ENCODE measurements at places on chromosomes 12 and 14.
A peak's percentile ranks its signal among the peaks of the same experiment; 100 is the strongest.

DNA sequence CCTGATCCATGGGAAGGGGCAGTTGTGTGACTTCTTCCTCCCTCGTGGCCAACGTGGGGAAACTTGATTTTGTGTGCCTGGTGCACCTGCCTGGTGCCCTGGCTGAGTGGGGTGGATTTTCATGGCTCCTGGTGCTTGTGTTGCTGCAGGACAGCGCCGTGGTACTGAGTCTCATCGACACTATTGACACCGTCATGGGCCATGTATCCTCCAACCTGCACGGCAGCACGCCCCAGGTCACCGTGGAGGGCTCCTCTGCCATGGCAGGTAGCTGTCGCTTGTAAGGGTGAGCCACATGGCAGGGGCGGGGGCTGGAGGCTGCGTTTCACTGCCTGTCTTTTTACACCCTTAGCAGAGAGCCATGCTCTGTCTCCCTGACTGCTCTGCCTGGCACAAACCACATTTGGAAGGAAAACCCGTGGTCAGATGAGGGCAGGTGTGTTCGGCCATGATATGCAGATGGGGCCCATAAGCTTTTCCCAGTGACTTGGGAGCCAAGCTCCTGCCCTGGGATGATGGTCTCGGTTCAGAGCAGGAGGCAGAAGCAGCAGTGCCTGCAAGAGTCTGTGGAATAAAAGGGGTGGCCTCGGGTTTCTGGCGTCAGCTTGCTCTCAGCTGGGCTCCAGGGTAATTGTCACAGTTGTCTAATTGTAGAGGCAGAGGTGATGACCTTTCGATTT lies 49.5 kb downstream of the ADGRD1 start:
- no peak for DNase-seq

DNA sequence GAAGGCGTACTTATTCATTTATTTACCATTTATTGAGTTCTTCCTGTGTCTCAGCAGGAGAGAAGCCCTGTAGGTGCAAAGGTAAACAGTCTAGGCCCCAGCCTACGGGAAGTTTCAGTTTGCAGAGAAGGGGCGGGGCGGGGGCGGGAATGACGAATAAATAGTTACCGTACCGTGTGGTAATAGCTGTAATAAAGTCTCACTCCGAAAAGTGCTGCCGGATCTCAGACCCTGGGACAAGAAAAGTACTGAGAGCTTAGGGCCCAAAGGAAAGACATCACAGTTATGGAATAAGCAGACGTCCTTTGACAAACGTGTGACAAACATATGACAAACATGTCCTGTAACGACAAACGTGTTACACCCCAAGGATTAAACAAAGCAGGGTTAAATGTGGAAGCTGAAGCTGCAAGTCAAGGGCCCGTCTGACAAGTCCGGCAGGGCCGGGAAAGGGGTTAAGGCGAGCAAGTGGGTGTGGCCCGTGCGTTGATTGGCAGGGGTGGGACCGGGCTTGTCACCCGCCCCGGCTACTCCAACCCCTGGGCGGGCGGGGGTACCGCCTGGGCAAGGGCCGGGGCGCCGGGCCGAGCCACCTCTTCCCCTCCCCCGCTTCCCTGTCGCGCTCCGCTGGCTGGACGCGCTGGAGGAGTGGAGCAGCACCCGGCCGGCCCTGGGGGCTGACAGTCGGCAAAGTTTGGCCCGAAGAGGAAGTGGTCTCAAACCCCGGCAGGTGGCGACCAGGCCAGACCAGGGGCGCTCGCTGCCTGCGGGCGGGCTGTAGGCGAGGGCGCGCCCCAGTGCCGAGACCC lies at the start of gene LRP10:
LRP10 (plus strand) TSS at position 517 of the 809 bp plus-strand sequence. CDS start 564 bp downstream, outside the sequence.
- DNase-seq, result peak; percentile 83

DNA sequence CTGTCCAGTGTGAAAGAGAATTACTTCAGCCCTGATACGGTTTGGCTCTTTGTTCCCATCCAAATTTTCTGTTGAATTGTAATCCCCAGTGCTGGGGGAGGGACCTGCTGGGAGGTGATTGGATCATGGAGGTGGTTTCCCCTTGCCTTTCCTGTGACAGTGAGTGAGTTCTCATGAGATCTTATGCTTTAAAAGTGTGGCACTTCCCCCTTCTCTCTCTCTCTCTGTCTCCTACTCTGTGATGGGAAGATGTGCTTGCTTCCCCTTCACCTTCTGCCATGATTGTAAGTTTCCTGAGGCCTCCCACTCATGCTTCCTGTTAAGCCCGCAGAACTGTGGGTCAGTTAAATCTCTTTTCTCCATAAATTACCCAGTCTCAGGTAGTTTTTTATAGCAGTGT lies 5.5 kb upstream of the SLC15A5 start:
- DNase-seq, result no peak

GRCh38 chr12:114662512-114663177 lies 21.3 kb downstream of the TBX3 start:
- no peak for DNase-seq

DNA sequence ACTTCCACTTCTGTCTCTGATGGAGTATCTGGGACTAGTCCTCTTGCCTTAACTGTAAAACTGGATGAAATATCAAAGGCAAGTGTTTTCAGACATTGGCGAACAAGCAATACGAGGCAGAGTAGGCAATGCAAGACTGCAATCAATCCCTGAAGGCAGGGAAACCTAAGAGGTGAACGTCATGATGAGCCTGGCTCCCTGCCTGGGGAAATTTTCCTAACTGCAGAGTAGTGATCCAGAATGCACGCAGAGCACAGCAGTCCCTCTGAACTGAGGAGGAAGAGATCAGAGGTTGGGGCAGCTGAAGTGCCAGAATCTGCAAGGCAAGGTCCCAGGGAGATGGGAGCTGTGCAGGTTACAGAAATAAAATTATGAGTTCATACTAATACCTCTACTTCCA lies 18.5 kb downstream of the BHLHE41 start:
- DNase-seq, result no peak

- DNase-seq, result no peak
Measured at GRCh38 chr12:85834378-85834777, 1.8 kb downstream of the RASSF9 start.

- no peak for DNase-seq
Measured at GRCh38 chr12:20213723-20214625, 154.4 kb upstream of the PDE3A start.

DNA sequence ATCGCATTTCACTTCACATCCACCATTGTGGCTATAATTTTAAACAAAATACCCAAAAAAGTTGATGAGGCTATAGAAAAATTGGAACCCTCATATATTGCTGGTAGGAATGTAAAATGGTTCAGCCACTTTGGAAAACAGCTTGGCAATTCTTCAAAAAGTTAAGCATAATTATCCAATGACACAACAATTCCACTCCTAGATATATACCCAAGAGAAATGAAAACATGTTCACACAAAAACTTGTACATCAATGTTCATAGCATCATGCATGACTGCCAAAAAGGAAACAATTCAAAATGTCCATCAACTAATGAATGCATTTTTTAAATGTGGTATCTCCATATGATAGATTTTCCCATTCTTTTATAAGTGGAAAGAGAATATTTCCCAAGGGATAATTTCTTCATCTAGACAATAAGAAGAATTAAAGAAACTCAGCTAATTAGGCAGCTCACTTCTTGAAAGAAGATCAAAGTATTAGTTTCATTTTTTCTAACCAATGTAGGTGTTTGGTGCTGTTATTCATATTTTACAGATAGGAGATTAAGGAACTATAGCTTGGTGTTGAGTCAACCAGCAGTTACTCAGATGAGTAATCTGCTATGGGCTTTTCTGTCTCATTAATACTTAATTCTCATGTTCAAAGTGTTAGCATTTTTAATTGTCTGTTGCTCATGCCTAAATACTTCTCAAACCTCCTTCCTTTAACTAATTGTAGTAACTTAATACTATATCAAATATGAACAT lies 32.8 kb downstream of the YEATS4 start:
- no peak for DNase-seq

DNA sequence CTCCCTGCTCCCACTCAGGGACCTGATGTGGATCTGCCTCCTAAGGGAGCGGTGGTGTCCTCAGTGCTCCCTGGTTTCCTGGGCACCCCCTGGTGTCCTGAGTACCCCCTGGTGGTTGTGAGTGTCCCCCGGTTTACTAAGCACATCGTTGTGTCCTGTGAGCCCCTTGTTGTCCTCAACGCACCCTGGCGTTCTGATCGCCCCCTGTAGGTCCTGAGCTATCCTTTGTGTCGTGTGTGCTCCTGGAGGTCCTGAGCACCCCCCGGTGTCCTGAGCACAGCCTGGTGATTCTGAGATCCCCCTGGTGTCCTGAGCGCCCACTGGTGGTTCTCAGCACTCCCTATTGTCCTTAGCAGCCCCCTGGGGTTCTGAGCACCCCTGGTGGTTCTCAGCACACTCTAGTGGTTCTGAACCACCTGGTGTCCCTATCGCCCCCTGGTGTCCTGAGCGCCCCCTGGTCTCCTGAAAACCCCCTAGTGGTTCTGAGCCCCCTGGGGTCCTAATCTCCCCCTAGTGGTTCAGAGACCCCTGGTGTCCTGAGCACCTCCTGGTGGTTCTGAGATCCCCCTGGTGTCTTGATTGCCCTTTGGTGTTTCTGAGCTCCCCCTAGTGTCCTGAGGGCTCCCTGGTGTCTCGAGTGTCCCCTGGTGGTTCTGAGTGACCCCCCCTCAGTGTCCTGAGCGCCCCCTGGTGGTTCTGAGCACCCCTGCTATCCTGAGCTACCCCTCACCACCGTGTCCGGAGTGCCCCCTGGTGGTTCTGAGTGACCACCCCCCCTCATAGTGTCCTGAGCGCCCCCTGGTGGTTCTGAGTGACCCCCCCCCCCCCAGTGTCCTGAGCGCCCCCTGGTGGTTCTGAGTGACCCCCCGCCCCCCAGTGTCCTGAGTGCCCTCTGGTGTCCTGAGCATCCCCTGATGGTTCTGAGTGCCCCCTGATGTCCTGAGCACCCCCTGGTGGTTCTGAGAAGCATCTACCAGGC lies 615.1 kb downstream of the TMEM121 start:
- no peak for DNase-seq

DNA sequence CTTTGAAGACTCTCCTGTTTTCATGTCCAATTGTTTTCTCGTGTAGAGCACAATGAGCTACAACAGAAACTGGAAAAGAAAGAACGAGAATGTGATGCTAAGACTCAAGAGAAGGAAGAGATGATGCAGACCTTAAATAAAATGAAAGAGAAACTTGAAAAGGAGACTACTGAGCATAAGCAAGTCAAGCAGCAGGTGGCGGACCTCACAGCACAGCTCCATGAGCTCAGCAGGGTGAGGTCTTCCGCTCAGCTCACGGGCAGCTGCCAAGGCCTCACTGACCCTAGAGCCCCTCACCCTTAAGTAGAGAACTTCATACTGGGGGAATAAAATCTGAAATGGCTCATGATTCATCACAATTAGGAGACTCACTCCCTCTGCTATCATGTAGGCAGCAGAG lies 134.7 kb downstream of the GPR135 start:
- no peak for DNase-seq

GRCh38 chr12:26290565-26290964 lies 95.2 kb downstream of the SSPN start:
- DNase-seq, result no peak

DNA sequence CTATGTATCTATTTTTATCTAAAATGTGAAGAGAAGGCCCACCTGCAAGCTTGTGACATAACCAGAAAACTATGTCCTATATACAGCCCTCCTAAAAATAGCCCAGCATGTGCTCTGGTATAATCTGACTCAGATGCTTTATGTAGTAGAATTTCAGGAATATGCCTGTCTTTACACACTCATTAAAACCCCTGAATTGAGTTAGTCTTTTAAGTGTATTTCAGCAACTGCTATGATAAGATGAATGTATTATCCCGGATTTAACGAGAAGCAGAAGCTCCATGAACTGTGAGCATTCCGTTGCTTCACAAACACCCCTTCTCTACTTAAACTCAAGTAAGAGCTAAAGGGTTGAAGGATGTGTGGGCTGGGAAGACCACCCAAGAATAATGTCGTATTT lies 89.9 kb upstream of the PRICKLE1 start:
- no peak for DNase-seq

GRCh38 chr12:28065374-28065773 lies 92.8 kb upstream of the PTHLH start:
- DNase-seq, result no peak

GRCh38 chr14:92925446-92925845 lies 2.5 kb downstream of the CHGA start:
- no peak for DNase-seq

- DNase-seq, result no peak
Measured at GRCh38 chr12:14779834-14780233, 23.4 kb downstream of the WBP11 start.

DNA sequence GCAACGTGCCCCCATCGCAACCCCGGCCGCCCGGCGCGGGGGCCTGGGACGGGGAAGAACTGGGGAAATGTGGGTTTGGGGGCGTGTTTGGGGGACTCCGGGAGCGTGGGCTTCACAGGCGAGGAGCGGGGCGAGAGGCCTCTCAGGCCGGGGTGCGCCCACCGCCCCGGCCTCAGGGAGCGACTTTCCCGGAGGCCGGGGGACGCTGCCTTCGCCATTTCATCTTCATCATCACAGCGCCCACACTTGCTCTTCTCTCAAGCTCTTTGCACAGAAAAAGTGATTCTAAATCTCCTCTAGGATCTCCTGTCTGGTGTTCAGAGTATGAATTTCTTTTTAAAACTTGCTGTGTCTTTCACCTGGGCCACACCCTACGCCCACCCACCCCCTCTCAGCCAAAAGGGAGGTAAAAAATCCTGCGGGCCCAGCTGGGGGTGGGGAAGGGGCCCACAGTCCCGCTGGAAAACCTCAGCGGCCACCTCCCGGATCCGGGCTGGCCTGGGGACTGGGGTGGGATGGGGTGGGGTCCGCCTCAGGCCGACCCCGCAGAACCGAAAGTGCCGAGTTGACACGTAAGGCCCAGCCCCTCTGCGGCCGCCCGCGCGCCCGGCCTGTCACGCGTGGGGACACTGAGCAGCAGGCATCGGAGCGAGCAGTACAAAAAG lies 7.4 kb downstream of the CDKN1B start:
- DNase-seq, result no peak

DNA sequence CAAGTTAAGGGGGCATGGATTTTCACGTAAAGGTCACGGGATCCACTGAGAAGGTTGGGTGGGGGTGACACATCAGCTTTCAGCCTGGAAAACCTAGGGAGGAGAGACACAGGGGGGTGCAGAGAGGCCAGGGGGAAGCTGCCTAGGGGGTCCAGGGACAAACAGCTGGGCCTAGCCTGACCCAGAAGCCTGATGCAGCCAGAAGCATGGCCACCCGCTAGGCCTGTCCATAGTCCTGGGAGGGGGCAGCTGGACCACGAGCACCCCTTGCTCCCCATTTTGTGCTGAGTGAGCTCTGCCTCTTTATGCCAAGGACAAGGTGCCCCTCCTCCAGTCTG lies 322.7 kb upstream of the RTL1 start:
- DNase-seq, result no peak

GRCh38 chr12:117076410-117077372 lies 22.5 kb downstream of the TESC start:
- no peak for DNase-seq

- DNase-seq, result peak; percentile 60
Measured at GRCh38 chr14:72516936-72517700, 376.8 kb downstream of the DPF3 start.

- no peak for DNase-seq
Measured at GRCh38 chr14:89351516-89352404, 65.3 kb downstream of the FOXN3 start.

DNA sequence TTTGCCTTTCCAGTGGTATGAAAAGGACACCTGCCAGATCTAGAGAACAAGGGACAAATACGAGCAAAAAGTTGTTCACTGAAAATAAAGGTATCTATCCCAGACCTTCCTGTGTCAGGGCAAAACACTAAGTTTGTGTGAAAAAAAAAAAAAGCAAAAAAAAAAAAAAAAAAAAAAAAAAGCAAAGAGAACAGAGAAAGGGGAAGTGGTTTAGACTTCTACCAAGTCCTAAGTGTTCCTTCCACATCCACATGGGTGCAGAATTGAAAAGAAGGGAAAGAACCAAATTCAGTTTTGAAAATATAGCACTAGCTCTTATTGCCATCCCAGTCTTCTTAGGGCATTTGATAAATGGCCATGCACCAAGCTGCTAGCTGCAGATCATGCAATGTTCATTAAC lies 41.7 kb downstream of the ZCRB1 start:
- DNase-seq, result no peak

Measured in left renal cortex interstitium (tissue), 4 donors.